ENCODE measurements at places on chromosomes 16 and 17.

DNA sequence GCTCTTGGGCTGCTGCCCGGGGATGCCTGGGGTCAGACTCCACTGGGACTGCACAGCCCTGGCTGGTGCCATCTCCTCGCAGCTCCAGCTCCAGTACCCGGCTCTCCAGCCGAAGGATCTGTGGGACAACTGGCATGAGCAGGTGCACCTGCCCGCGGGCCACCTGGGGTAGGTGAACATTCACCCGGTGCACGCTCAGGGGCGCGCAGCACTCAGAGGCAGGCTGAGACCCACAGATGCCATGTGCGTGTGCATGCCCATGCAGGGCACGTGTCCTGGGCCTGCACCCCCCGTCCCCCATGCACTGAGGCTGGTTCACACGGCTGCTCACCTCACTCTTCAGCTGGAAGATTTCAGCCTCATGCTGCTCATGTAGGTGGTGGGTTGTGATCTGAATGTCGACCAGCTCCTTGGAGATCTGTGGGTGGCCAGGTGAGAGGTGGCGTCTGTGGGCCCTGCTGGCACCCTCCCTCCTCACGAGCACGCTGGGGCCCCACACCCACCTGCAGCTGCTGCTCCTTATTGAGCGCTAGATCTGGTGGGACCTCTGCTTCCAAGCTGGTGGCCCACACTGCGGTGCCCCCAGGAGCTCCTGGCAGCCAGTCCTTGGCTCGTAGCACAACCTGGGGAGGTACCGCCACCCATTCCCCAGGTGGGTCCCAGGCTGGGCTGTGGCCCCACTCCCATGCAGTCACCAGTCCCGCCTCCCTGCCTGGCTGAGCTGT, 618 bp downstream of the CCDC78 start:
- no peak for DNase-seq

DNA sequence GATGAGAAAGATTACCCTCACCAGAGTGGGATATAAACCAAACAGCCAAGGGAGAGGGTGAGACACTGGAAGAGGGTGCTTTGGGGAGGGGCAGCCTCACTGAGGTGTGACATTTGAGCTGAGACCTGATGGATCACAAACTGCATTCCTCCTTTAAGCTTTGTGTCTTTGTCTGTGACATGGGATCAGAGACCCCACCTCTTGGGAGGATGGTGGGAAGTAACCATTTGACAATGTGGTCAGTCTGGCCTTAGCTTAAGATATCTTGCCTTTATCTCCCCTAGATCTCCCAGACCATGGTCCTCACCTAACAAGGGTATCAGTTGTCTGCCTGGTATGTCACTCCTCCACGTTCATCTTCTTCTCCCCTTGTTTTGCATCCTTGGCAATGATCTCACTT, 163.4 kb downstream of the SHISA9 start:
- DNase-seq = no peak

GRCh38 chr16:66549284-66550131, at the start of gene TK2:
TK2 (minus strand) TSS chr16:66550122; CDS start chr16:66550061, 61 bp downstream.
- DNase-seq = peak; percentile 74

- DNase-seq = no peak
Observed at GRCh38 chr17:82094931-82095776, 2.9 kb downstream of the FASN start.

DNA sequence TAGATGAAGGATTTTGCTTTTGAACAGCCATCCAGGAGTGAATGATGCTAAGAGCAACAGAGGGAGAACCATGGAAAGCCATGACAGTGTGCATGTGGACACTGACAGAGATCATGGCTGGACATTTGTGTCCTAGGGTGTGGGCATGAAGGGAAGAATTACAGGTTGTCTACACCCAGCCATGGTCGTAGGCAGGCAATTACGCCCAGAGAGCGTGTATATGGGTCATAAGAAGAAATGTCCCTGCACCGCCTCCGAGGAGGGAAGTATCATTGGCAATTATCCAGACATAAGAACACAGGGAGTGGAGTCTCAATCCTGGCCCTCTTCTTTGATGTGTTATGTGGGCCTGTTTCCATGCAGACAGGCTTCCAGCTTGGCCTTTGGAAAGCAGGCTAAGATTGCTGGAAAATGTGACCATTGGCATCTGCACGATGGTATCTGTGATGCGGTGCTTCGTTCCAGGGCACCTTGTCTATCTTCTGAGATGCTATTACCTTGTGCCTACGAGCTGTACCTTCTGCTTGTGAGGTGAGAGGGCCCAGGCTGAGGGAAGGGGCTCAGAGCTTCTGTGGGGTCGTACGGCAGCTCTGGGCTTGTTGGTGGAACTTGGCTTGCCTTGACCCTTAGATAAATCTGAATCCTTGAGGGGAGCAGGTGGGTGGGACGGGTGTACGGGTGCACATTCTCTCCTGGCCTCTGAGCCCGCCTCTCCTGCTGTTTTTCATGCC, 19.8 kb downstream of the RGS9 start:
- DNase-seq = no peak

DNA sequence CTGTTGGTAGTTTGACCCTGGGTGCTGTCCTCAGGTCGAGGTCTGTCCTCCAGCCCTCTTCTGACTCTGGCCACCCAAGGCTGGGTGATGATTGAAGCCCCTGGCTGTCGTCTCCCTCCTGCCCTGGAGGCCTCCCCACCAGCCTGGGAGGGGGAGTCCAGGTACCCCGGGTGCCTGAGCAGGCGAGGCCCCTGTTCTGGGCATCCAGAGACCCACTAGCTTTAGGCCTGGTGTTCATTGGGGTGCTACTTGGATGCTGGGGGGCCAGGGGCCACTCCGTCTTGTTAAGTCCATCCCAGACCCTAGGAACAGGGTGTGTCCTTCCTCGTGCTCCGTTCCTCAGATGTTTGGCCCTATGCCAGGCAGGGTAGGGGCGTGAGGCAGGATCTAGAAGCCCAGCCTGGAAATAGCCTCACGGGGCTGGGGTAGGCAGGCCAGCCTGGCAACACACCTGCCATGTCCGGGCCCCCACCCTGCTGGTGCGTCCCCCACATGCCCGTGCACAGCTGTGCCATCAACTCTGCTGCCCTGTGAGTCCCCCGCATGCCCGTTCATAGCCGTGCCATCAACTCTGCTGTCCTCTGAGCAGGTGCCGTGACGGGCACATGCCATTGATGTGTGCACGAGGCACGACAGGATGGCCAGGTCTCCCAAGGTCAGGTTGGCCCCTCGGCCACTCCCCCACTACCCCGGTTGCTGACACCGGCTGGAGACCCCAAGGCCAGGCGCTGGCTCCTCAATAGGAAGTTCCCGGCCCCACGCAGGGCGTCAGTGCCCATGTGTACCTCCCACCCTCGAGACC, 36.9 kb downstream of the GINS2 start:
- DNase-seq = no peak

- no peak for DNase-seq
Observed at GRCh38 chr17:55492781-55493341, 18.4 kb downstream of the SMIM36 start.

GRCh38 chr17:38403491-38403890, 24.8 kb upstream of the ARHGAP23 start:
- no peak for DNase-seq

DNA sequence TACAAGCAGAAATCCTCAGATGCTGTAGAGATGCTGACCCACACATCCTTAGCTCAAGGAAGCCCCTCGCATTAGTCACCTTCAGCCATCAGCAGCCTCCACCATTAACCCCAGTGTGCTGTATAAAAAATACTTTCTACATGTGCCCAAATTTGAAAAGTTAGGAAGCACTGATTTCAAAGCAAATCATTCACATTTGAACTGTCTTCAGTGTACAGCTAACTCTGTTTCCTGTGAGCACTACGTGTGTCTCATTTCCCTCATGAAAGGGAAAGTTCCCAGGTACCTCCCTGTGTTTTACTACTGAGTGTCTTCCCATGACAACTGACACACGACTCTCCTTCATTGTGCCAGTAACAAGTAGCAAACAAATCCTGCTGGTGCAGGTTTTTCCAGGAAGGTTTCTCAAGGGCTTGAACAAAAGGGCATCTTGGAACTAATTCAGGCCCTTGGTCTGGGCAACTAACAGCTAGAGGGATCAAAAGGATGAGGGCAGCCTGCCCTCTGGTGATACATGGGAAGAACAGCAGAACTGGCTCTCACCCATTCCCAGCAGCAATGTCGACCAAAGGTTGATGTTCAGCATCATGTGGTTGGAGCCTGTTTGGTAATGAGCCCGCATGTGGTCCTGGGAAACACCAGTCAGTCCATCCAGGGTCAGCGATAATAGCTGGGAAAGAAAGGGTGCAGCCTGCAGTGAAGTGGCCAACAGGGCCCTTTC, 4.0 kb downstream of the SLC35B1 start:
- peak; percentile 48 for DNase-seq

DNA sequence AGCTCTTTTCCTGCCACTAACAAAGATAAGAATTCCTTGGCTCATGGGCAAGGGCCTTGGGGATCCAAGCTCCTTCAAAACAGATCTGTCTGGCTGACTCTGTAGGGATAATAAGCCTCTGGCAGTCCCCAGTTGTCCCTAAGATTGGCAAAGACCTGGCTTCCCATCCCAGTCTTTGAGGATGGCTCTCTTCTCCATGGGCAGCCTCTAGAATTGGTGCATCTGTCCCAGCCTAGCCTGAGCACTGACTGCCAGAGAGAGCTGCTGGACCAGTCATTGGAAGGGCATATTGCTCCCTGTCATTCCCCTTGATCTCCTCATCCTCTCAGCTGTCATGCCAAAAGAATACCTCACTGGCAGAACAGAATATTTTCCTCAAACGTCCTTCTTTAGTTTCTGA, 13.2 kb upstream of the CUEDC1 start:
- no peak for DNase-seq

- no peak for DNase-seq
Observed at GRCh38 chr17:41451154-41451728, 10.5 kb upstream of the KRT38 start.

DNA sequence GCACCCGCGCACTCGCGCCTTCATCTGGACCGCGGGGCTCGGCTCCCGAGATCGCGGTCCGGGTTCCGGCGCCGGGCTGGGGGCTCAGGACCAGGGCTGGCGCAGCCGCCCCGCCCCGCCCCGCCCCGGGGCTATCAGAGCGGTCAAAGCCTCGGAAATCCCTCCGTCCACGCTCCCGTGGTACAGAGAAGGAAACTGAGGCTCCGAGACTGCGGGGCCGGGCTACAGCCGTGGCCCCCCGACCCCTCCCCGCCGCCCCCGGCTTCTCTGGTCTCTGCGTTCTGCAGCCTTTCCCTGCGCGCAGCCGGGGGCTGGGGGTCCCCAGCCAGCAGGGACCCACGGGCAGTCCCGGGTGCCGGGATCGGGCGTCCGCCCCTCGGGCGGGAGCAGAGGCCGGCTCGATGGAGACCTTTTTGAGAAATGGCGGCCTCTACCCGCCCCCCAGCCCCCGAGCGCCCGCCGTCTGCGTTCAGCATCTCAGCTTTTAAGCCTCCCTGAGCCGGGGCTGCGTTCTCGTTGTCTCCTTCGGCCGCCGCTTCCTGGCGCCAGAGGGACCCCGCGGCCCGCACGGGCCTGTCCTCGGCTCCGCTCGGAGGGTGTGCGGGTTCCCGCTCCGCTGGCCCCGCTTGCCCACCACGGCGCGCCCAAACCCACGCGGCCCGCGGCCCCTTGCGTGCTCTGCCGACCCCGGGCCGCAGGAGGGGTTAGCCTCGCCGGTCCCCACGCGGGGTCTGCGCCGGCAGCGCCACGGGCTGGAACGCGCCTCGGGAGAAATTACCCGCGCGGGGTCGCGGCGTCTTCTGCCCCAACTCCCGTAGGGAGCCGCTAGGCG, 1.5 kb upstream of the NPTX1 start:
- peak; percentile 56 for DNase-seq

DNA sequence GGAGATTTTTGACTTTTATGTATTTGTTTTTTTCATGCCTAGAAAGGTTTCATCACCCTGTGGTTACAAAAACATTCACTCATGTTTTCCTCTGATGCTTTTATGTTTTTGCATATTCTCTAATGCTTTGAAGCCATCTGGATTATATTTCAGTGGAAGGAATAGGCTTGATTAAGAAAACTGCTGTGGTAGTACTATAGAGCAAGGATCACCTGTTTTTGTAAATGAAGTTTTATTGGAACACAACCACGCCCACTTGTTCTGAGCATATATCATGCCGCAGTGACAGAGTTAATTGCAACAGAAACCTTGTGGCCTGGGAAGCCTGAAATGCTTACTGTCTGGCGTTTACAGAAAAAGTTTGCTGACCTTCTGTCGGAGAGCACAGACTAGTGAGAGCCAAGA, 11.5 kb downstream of the COX10 start:
- DNase-seq = peak; percentile 21

- DNase-seq = no peak
Observed at GRCh38 chr16:28084209-28084608, 20.7 kb upstream of the GSG1L start.
